ENCODE measurements at places on chromosomes 4 and X.

- DNase-seq: no peak
Observed at GRCh38 chr4:118077767-118078105, 43.5 kb downstream of the NDST3 start.

GRCh38 chrX:68365341-68365740 is 68.0 kb downstream of the OPHN1 start:
- no peak for DNase-seq

- DNase-seq: no peak
Observed at GRCh38 chr4:16270454-16271328, 44.4 kb upstream of the TAPT1 start.

DNA sequence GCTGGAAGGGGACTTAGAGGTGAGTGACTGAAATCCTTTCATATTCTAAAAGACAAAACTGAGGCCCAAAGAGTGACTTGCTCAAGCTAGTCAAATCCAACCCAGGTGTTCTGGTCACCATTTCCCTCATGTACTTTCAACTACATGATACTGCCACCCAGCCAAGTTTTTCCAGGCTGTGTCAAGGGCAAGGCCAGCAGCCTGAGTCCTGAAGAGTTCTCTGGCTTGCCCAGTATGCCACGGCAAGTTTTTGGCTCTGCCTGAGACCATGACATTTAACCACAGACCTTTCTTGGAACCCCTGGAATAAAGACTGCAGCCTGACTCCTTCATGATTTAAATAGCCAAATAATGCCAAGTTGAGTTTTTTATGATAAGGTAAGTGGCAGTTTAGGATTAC is 10.7 kb upstream of the TMEM164 start:
- no peak for DNase-seq

GRCh38 chrX:55874807-55875206 is 157.3 kb downstream of the RRAGB start:
- no peak for DNase-seq
